ENCODE measurements at places on chromosomes 7 and 10.

DNA sequence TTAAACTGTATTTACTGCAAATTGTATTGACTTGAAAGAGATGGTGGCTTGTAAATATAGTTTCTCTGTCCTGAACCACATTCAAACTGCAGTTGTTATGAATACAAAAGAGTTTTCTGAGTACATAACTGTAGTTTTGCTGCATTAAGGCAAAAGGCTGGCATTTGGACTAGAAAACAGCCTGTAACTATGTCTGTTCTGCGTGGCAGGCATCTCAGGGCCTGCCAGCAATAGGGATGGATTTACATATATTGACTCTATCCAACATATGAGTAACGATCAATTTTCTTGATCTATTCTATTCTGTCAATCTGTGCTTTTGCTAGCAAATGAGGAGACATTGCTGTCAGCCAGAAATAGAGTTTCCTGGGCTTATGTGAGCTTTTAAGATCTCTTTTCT lies 174.6 kb downstream of the TMEM26 start:
- no peak for DNase-seq

GRCh38 chr7:55593515-55594318 lies 21.4 kb upstream of the VOPP1 start:
- DNase-seq: no peak

- DNase-seq: no peak
Measured at GRCh38 chr7:100119970-100120732, 717 bp downstream of the CNPY4 start.

DNA sequence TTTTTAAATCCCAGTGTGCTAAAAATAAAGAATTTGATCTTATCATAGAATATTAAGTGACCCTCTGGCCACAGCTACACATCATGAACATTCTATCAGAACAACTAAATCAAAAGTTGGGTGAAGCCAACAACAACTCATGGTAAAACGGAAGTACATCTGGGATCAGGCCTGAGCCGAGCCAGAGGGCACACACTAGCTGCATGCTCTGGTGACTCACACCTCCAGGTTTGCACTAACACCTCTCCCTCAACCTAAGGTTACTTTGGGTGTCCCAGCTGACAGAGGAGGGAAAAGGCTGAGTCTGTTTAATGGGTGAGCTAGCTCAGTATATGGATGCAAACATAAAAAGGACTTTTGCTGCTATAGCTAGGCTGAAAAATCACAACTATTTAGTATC lies 281.6 kb downstream of the HGF start:
- no peak for DNase-seq
